Stimulated activated naive CD4-positive, alpha-beta T cell (primary cell): ENCODE measurements at places on chromosomes 12 and 14.
A peak's percentile ranks its signal among the peaks of the same experiment; 100 is the strongest.

DNA sequence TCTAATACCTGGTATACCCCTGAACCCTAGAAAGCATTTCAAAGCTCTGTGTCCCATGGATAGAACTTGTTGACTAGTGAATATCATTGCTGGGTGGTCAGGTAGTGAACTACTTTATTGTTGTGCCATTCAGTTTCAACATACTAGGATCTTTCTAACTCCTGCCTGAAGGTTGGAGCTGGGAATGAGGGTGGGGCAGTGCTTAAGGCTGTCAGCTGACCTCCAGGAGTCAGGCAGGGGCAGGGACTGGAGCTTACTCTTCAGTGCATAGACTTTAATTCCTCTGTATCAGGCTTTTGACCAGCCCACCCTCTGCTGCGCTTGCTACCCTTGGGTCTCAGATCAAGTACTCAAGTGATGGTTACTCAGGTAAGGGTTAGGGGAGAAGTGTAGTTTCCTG lies 102.6 kb upstream of the RFX4 start:
- DNase-seq, result no peak

GRCh38 chr12:96337953-96338352 lies 62.3 kb downstream of the CDK17 start:
- DNase-seq, result no peak

DNA sequence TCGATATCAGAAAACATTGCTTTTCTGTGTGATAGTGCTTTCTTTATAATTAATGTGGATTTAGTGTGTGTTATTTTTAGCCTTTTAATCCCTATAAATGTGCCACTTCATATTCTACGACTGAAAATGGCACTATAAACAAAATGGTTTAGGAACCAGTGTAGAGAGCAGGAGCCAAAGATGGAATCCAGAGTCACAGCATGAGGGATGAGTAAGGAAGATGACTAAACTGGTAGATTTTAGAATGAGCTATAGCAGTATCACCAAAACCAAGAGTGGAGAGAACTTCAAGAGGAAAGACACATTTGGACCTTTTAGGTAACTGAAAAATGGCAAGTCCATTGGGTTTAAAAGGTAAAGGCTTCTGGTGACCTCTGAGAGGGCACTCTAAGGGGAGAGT lies 887.2 kb downstream of the NRXN3 start:
- no peak for DNase-seq

DNA sequence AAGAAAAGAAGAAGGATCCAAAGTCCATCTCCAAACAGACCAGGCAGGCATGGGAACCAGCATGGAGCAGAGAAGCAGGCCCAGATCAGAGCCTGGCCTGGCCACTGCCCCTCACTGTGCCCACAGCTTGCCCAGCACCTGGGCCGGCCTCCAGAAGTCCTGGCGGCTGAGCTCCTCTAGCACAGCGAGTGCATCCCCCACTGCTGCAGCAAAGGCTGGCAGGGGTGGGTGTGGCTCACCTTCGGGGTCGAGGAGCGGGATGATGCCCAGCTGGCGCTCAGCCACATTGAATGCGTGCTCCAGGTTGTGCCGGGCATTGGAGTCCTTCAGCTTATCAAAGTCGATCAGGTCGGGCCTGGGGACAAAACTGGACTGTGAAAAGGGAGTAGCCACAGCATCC lies 78.7 kb downstream of the SPTB start:
- DNase-seq, result no peak

DNA sequence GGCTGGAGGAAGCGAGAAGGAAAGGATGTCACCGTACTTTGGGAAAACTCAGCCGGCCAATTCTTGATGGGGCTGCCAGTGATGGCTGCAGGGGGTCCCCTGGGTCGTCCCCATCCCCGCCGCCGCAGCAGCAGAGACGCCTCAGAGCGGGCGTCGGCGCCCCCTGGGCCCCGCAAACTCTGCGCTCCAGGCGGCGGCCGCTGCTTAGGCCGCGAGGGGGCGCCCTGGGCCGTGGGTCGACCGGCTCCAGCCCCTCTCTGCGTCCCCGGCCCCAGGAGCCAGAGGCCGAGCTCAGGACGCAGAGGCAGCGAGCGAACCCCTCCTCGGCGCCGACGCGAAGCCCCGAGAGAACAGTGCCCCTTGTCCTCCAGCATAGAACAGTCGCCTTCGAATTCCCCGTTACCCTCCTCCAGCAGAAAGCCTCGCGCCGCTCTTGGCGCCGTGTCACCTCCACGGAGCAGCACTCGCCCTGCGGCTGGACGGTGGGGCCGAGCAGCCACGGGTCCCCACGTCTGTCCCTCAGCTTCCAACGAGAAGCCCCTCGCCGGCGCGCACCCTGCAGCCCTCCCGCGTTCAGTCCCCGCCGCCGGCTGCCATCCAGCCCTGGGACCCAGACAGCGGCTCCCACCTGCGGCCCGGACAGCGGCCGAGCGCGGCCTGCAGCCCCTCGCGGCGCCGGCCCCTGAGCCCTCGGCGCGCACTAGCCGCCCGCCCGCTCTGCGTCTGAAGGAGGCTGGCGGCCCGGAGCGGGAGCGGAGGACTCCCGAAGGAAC lies 106.6 kb downstream of the PRICKLE1 start:
- DNase-seq, result no peak

DNA sequence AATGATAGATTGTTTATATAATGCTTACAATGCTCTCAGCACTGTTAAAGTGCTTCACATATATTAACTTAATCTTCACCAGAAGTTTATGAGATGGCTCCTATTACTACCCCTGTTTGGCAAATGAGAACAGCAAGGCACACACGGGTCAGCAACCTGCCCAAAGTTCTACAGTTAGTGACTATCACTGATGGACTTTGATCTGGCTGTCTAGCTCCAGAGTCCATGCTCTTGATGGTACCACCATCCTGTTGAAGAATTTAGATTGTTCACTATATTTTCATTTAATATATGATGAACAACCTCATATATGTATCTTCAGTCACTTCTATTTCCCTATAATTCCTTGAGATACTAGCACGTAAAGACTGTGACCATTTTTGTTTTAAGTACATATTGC lies 10.6 kb downstream of the GLIPR1 start:
- no peak for DNase-seq

DNA sequence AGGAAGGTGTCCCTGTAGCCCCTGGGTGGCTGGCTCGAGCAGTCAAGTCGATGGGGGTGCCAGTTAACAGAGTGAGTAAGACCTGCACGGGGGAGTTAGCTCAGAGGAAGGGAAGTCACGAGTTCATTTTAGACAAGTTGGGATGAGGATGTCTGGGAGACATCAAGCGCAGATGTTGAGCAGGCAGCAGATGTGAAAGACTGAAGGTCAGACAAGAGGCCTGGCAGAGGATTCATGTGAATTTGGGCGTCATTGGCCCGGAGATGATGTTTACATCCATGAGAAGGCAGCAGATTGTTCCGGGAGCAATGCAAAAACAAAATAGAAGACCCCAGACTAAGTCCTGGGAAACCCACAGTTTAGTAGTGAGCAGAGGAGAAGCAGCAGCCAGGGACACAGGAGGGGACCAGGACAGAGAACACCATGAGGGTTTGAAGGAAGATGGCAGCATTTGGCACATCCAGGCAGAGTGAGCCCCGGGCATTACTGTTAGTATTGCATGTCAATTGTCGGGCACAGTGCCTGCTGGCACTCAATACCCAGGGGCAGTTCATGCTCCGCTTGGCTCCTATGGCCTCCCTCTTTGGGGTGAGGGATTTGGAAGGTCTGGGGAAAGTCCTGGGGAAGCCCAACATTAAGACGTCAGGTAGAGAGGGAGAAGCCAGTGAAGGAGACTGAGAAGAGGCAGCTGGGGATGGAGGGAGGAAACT lies 15.1 kb downstream of the LTBP2 start:
- DNase-seq, result no peak

- DNase-seq, result no peak
Measured at GRCh38 chr12:10719482-10719881, 3.6 kb downstream of the YBX3 start.

- no peak for DNase-seq
Measured at GRCh38 chr14:69558774-69559173, 15.9 kb downstream of the CCDC177 start.

- no peak for DNase-seq
Measured at GRCh38 chr12:111759271-111759670, 7.5 kb upstream of the ALDH2 start.

DNA sequence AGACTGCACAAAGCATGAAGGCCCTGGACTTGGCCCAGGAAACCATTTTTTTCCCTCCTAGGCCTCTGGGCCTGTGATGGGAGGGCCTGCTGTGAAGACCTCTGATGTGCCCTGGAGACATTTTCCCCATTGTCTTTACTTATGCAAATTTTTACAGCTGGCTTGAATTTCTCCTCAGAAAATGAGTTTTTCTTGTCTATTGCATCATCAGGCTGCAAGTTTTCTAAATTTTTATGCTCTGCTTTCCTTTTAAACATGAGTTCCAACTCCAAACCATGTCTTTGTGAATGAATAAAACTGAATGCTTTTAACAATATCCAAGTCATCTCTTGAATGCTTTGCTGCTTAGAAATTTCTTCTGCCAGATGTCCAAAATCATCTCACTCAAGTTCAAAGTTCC lies 43.7 kb upstream of the TRHDE start:
- DNase-seq, result no peak

GRCh38 chr12:124581307-124582107 lies 14.1 kb upstream of the NCOR2 start:
- no peak for DNase-seq

DNA sequence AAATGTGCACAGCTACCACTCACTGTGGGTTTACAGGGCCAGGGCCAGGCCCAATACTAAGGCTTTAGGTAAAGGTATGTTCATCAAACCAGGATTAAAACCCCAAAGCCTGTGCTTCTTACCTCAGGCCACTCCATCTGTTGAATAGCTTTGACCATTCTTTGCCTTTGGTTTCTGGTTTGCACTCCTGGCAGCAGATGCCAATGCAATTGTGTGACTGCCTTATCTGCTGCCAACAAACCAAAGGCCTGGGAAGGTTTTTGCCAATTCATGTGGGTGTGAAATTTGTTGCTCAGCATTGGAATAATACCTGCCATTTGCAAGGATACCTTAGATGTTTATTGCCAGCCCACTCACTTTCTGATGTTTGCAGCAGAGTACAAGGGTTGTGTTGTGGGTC lies 221.6 kb downstream of the C12orf75 start:
- DNase-seq, result no peak

- peak; percentile 35 for DNase-seq
Measured at GRCh38 chr14:102088012-102088792, 1.4 kb upstream of the HSP90AA1 start.

DNA sequence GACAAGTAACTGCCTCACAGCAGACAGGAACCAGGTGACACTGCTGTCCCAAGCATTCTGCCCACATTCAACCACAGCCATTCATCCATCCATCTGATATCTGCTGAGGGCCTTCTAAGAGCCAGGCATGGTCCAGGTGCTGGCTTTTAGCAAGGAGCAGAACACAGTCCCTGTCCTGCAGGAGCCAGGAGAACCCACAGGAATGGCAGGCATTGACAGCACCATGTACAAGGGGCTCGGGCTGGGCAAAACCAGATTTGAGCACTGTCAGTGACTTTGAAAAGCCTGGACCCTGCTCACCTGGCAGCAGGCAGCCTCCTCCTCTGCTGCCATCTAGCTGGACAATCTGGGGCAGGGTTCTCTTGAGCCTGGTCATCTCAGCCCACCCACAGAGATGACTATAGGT lies 137.0 kb downstream of the ZFP36L1 start:
- no peak for DNase-seq

DNA sequence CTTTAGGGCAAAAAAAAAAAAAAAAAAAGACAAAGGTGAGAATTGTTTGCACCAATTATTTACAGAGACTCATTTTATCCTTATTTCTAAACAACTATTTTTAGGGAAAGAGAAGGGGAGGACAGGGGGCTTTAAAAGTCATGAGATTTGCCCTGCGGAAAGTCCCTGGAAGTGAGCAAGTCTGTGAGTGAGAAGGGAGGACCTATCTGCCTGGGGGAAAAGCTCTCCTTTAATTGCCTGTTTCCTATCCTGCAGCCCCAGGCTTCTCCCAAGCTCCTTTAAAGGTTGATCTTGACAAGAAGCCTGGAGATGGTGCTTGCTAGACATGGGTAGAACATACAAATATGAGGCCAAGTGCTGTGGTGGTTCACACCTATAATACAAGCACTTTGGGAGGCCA lies 8.3 kb upstream of the CHST11 start:
- no peak for DNase-seq

DNA sequence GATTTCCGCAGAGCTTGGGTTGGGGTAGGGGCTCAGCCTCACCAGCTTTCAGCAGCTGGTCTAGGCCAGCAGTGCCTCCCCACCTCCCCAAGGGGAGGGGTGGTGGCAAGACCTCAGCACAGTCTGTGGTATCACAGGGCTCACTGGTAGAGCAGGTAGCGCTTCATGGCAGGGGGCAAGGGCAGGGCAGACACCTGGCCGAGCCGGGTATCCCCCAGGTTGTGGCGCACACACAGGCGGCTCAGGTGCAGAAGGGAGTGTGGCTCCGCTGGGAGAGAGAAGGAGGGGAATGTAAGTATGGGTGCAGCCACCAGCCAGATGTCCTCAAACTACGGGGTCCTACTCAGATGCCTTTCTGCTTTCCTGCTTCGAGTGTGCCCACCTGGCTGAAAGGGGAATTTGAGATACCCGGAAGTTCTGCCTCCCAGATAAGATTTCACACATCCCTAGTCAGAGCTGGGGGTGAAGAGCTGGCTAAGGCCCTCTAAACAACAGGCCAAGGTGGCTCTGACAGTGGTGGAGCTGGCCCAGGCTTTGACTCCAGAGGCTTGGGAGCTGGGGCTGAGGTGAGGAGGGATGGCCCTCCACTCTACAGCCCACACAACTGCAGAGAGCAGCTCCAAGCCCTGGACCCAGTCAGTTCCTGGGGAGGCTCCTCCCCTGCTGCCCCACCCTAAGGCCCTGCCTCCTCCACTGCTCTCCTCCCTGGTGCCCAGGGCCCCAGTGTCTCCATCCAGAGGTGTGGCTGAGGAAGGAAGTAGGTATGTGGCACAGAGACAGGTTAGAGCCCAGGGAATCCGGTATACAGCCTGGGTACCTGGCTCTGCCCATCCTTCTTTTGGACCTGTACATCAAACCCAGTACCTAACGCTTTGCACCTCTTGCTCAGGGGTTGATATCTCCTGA lies 1.8 kb downstream of the SPSB2 start:
- DNase-seq, result no peak

- DNase-seq, result no peak
Measured at GRCh38 chr12:88994971-88995370, 357.3 kb downstream of the DUSP6 start.

- no peak for DNase-seq
Measured at GRCh38 chr14:43172899-43173548, 1334.1 kb downstream of the FSCB start.

- no peak for DNase-seq
Measured at GRCh38 chr12:108468196-108468968, 46.7 kb upstream of the FICD start.

DNA sequence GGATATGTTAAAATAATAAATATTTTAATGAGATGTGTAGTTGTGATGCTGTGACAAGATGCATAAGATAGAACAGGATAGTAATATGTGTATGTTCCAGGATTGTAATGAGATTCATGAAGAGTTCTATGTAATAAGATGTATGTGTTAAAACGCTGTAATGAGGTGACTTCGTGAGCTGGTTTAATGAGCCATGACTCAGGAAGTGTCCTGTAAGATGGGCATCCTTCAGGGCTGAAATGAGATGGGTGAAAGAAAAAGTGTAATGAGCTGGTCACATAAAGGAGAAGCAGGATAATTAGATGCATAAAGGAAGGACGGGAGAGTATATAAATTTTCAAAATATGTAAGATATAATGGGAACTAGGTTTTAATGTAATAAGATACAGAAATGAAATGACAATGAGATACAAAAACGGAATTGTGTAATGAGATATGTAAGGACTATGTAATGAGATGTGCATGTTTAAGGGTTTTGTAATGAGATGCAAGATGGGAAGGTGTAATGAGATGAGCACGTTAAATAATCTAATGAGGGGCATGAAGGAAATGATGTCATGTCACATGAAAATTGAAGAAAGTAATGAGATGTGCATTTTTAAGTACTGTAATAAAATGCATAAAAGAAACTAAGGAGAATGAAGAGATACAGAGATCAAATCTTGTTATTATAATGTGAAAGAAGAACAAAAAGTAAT lies 524.8 kb upstream of the STXBP6 start:
- DNase-seq, result no peak
